ENCODE measurements at places on chromosomes 2 and 18. TPM values are rescaled to one million over a fixed set of nuclear protein-coding genes. Genes with fewer than 3 reads are reported as not detected.

DNA sequence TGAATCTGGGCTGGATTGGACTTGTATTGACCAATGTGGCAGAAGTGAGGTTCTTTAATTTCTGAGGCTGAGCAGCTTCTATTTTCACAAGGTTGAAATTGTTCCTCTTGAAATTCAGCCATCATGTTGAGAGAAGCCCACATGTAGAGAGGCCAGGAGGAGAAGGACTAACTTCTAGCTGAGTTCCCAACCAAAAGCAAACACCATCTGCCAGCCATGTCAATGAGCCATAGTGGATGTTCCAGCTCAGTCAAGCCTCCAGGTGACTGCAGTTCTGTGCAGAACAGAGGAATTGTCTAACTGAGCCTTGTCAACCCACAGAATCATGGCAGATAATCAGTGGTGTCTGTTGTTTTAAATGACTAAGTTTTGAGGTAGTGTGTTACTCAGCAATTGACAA is 110.6 kb upstream of the ACVR1 start:
- DNase-seq = no peak

GRCh38 chr2:233693963-233694362 is 1.3 kb downstream of the UGT1A6 start:
- DNase-seq = no peak

Gene INHBB
- total RNA-seq = 0.50 TPM

Gene KCNK3
- total RNA-seq = 8.5 TPM

Measured in osteocyte (in vitro differentiated cells).